ENCODE measurements at places on chromosomes 7 and 10. TPM values are rescaled to one million over a fixed set of nuclear protein-coding genes. Genes with fewer than 3 reads are reported as not detected.
A peak's percentile ranks its signal among the peaks of the same experiment; 100 is the strongest.

The SLC26A3 gene
- polyA plus RNA-seq: 0.35 TPM

DNA sequence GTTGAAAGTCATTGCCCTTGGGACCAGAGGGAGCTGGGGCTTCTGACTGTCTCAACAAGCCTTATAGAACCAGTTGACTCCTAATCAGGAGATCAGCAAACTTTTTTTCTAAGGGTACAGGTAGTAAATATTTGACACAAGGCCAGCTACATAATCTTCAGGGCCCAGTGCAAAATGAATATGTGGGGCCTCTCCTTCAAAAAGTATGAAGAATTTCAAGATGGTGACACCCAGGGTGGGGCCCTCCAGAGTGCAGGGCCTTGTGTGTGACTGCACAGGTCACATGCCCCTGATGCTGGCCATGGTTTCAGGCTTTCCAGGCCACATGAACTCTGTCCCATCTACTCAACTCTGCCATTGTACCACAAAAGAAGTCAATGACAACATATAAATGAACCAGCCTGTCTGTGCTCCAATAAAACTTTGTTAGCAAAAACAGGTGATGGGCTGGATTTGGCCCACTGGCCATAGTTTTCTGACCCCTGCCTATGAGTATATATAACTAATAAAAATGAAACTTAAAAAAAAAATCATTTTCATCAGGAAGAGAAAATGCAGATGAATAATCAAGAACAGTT, 6.1 kb downstream of the MMRN2 start:
- no peak for DNase-seq

DNA sequence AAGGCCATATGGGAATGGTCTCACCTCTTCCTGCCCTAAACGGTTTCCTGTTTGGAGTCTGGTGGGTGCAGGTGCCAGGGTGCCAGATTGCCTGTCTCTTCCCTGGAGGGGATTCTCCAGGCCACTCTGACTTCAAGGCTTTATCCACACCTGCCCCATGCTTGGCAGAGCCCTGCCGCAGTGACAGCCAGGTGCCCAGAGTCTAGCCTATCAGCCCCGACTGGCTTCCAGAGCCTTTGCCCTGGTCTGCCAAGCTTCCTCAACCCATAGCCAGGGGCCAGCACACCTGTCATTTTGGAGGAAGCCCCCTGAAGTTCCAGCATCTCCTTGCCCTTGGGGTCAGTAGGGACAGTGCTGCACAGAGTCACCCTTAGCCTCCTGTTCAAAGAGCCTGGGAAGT, 21.6 kb downstream of the TBATA start:
- DNase-seq: no peak

The AGAP6 gene
- 12.9 TPM for polyA plus RNA-seq

DNA sequence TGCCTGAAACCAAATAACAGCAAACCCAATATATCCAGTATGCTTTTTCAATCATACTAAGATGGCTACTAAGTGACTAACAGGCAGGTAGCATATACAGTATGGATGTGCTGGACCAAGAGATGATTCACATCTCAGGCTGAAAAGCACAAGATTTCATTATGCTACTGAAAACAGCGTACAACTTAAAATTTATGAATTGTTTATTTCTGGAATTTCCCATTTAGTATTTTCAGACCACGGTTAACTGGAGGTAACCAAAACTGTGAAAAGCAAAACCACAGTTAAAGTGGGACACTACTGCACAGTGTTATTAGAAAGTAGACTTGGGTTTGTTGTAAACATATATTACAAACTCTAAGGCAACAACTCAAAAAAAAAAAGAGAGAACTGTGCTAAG, 91.5 kb downstream of the KMT2C start:
- no peak for DNase-seq

DNA sequence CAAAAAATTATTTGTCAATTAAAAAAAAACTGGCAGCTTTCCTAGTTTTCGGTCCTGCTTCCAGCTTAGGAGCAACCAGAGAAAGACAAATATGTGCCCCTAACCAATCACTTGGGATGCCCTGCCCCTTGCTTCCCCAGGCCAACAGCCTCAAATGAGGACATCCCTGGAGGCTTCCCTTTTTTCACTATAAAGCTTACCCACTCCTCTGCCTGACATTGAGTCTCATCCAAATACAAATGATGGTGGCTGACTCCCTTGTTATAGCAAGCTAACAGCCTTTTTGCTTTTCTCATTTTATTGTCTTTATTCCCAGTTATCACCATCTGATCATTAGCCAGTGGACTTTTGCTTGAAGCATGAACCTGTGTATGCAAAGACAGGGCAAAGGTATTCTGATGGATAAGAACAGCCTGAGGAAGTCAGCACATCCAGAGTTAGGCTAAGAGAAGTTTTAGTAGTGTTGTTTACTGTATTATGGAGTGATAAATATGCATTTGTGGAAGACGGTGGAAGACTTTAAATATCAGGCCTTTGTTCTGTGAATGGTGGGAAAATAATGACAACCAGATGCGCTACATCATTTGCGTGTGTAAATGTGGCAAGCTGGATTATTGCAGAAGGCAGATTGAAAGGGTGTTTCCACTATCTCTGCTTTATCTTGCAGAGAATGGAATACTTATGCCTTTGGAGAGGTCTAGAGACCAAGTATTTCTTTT, 1.7 kb upstream of the CCM2 start:
- DNase-seq: no peak

GRCh38 chr10:29897999-29898716, 161.2 kb downstream of the JCAD start:
- no peak for DNase-seq

The ATRNL1 gene
- 24.1 TPM for polyA plus RNA-seq

DNA sequence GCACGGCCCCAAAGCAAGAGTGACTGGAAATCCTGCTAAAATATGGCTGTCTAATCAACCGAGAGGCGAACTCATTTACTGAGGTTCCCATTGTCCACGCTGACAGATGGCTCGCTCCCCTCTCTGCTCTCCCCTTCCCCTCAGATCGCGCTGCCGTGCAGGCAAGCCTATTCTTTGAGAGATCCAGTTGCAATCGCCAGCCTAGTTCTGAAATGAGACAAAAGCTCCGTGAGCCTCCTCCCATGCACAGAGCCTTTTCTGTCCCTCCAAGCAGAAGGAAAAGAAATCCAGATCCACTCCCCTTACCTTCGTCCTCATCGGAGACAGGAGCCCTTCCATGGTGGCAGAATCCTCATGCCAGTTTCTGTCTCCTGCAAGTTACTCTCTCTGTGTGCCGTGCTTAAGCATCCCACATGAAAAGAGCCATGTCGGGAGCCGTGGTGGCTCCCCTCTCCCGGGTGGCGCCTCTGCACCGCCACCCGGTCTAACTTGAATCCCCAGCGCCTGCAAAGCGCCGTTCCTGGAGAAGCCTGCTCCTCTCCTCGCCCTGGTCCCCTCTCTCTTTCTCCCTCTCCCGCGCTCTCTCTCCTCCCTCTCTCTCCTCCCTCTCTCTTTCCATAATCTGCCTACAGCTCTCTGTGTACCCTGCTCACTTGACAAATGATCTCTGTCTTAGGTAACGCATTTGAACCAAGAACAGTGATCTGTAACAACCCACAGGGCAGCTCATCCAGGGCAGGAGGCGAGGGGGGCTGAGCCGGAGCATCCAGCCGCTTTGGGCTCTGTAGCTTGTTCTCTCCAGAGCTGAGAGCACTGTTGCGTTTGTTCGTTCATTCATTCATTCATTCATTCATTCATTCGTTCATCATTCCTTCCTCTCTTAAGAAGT, 156.8 kb downstream of the FRMD4A start:
- peak; percentile 63 for DNase-seq

The STEAP4 gene
- polyA plus RNA-seq: 0.05 TPM

The LBX1 gene
- not detected for polyA plus RNA-seq

The GIMAP1 gene
- polyA plus RNA-seq: 2.0 TPM

The CAMK1D gene
- polyA plus RNA-seq: 10.1 TPM

GRCh38 chr7:79199961-79200360, 253.5 kb downstream of the MAGI2 start:
- DNase-seq: no peak

DNA sequence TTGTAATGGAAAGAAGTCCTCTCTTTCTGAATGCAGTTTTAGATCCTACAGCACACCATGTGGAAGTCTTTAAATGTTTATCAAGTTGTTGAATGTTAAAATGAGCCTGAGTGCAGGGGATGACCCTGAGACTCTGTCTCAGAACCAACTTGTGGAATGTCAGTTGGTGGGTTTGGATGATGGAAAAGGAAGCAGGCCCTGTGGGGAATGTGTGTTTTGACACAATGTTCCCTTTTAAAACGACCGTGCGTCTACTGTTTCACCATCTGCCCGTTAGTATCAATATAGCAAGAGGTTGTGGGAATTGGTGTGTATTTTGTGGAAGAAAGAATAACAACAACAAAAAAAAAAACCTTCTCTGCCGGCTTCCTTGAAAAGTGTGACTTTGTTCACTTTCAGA, 8.3 kb downstream of the DYNC1I1 start:
- DNase-seq: no peak

DNA sequence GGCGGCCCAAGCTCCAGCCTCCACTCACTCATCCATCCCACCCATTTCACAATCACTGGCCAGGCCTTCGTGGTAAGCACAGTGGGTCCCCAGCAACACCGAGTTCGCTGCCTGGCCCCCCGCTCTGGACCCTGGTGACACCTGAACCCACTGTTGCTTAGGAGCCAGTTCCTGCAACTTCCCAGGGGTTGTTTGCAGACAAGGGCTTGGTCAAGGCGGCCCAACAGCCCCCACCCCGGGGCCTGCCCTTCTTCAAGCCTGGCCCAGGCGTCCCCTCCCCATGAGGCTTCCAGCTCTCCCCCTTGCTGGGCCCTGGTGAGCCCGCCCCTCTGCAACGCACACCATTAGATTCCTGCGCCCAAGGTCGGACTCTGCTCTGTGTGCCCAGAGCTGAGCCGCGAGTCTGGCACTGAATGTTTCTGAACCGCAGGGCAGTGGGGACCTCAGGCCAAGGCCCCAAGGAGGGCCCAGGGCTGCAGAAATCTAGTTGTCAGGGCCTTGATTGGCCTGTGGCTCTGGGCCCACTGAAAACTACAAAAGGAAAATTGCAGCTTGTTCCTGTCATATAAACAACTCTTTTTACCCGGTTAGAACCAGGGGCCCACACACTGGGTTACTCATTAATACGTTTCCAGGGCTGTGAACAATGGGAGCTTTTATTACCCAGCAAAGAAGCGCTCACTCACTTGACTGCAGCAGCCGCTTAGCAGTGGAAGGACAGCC, 2.1 kb upstream of the COX19 start:
- peak; percentile 61 for DNase-seq

DNA sequence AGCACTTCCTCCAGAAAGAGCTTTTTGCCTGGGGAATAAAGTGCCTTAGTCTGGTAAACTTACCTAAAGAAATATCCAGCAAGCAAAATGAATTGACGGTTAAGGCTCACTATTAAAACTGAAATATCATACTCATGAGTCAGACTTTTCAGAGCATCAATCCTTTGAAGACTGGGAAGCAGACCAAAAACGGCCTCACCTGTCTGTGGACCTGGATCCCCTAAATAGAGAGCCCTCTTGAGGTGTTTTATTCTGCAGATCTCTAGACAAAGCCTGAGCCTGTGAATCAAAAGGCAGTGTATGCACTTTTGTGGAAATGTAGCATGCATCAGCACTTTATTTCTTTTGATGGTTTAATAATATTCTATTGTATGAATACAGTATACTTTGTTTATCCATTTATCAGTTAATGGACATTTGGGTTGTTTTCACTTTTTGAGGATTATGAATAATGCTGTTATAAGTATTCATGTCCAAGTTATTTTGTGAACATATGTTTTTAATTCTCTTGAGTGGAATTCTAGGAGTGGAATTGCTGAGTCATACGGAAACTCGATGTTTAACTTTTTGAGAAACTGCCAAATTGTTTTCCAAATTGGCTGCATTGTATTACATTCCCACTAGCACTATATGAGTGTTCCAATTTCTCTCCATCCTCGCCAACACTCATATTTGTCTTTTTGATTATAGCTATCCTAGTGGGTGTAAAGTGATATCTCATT, 449.0 kb upstream of the IGFBP3 start:
- no peak for DNase-seq

The FRMD4A gene
- polyA plus RNA-seq: 101 TPM

DNA sequence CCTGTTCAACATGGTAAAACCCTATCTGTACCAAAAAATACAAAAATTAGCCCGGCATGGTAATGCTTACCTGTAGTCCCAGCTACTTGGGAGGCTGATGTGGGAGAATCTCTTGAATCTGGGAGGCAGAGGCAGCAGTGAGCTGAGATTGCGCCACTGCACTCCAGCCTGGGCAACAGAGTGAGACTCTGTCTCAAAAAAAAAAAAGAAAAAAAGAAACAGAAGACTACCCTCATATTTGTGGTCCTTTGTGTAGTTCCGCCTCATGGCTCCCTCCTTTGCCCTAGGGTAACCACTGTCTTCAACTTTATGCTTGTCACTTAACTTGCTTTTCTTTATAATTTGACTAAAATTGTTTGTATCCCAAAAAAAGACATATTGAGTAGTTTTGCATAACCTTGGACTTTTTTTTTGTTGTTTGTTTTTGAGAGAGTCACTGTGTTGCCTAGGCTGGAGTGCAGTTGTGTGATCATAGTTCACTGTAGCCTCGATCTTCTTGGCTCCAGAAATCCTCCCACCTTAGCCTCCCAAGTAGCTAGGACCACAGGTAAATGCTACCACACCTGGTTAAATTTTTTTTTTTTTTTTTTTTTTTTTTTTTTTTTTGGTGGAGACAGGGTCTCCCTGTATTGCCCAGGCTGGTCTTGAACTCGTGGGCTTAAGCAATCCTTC, 3.7 kb downstream of the ZNF487 start:
- DNase-seq: no peak

The TAS2R39 gene
- not detected for polyA plus RNA-seq

DNA sequence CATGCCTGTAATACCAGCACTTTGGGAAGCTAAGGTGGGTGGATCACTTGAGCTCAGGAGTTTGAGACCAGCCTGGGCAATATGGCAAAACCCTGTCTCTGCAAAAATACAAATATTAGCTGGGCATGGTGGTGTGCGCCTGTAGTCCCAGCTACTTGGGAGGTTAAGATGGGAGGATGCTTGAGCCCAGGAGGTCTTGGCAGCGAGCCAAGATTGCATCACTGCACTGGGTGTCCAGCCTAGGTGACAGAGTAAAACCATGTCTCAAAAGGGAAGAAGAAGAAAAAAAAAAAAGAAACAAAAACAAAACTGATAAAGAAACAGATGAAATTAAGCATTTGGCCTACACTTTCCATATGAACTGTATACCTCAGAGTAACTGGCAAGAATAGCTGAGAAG, 319.2 kb downstream of the PARD3 start:
- no peak for DNase-seq

- no peak for DNase-seq
Observed at GRCh38 chr7:151436446-151437158, 3.3 kb downstream of the CRYGN start.

The OGDHL gene
- polyA plus RNA-seq: 43.2 TPM

- DNase-seq: no peak
Observed at GRCh38 chr10:101218351-101219138, 10.7 kb downstream of the LBX1 start.

DNA sequence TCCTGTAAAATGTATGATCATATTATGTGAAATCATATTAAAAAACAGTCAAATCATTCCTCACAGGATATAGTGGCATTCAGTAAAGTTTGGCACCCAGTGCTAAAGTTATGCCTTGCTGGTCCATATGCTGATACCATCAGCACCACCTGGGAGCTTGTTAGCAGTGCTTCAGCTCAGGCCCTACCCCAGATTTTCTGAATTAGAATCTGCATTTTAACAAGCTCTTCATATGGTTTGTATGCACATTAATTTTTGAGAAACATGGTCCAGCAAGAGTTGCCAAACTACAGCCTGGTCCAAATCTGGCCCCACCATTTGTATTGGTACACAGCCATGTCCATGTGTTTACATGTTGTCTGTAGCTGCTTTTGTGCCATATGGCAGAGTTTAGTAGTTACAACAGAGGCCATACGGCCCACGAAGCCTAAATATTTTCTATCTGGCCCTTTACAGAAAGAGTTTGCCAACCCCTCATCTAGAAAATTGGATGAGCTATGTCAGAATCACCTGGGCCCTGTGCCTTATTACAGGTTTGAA, 30.1 kb downstream of the RAB18 start:
- DNase-seq: no peak
